ENCODE measurements at places on chromosomes 13 and 19.
A peak's percentile ranks its signal among the peaks of the same experiment; 100 is the strongest.

- H3K4me1 ChIP-seq, result no peaks in the 10 kb centered on the region
- H3K27ac ChIP-seq, result no peak overlapping the region
- no peaks in the 10 kb centered on the region for H3K36me3 ChIP-seq
- H3K4me3 ChIP-seq, result no peak overlapping the region
- DNase-seq, result no peak
These were observed 778 bp downstream of the MUC16 start for GRCh38 chr19:9009431-9009830.

DNA sequence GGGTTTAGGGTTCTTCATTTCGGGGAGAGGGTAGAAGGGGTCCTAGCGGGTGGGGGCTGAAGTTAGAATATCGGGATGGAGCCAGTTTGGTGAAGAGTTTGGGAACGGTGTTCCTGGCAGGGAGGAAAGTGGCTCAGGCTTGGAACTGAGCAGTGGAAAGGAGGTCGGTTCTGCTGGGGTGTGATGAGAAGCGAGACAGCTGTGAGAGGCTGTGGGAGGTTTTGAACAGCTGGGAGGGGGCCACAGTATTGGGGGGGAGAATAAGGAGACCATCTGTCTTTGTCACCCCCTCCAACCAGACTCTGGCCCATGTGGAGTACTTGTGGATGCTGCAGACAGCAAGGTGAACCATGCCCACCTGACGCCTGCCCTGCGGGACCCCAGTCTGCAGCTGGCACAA is 1.0 kb upstream of the TM6SF2 start:
- peaks cover 16% of the 10 kb centered on the region for H3K36me3 ChIP-seq
- H3K4me1 ChIP-seq, result peaks cover 2% of the 10 kb centered on the region
- no peak overlapping the region for H3K27ac ChIP-seq
- DNase-seq, result no peak

DNA sequence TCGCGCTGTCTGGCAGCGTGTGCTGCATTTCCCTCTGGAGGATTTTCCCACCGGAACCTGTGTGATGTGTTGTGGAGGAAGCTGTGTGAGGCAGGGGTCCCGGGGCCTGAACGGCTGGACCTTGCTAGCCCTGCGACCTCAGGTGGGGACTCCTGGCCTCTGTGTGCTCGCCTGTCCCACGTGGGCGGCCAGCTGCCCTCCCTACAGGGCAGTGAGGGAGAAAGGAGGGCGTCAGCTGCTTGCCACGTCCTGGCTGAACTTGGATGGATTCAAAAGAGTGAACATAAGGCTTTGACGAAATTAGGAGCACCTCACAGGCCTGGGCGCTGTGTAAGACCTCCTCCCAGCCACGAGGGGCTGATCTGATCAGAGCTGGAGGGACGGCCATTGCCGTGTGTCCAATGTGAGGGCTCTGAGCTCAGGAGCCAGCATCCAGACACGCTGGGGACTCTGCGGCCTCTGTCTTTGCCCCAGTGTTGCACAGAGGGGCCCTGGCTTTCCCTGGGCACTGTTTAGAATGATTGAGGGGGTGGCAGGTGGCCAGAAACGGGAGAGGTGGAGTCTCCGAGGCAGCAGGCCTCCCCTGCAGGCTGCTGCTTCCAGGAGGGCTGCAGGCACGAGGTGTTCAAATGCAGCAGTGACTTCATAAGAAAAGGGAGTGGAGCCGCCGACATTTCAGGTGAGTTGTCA is 13.0 kb downstream of the TFDP1 start:
- no peaks in the 10 kb centered on the region for H3K27me3 ChIP-seq
- peaks cover 56% of the 10 kb centered on the region for H3K36me3 ChIP-seq
- no peak overlapping the region for H3K4me3 ChIP-seq
- peaks cover 2% of the 10 kb centered on the region for H3K4me1 ChIP-seq
- DNase-seq, result no peak

DNA sequence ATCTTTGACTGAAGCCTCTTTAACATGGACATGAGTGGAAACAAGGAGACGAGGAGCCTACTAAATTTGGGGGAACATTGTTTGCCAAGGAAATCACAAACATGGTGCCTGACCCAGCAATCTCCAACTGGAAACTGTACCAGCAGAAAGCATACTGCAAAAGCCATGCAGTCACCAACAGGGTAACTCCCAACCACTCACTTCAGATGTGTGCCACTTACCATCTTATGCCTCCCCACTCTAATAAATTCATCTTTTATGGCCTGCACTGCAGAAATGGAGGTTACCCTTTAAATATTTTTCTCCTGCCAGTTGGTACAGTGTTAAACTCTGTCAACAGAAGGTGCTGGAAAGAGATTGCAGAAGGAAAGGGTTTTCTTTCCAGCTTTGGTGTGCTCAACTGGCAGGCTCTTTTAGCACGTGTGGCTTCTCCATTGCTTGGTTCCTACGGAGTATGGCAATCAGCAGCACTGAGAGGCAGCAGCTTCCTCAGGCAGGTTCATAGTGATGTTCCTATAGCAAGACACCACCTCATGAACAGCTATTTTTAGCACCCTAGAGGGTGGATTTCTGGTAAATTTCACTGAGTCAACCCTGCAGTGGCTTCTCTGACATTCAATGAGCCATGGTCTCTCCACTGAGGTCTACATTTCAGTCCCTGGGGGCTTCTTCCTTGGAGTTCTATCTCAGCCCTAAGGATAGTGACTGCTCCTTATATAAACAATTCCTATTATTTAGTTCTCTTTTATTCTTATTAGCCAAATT is 21.4 kb downstream of the MIR17HG start:
- H3K4me1 ChIP-seq, result peaks cover 23% of the 10 kb centered on the region
- peaks cover 2% of the 10 kb centered on the region for H3K27me3 ChIP-seq
- DNase-seq, result no peak
- peak overlapping the region; percentile 68 for H3K27ac ChIP-seq

GRCh38 chr19:34393629-34394028 is 10.6 kb upstream of the PDCD2L start:
- H3K36me3 ChIP-seq, result peaks cover 21% of the 10 kb centered on the region
- H3K27me3 ChIP-seq, result no peaks in the 10 kb centered on the region
- H3K27ac ChIP-seq, result no peak overlapping the region
- no peak for DNase-seq

GRCh38 chr19:51144482-51145045 is 2.5 kb downstream of the SIGLEC7 start:
- H3K27ac ChIP-seq, result no peak overlapping the region
- H3K4me1 ChIP-seq, result no peaks in the 10 kb centered on the region
- no peak overlapping the region for H3K4me3 ChIP-seq
- H3K36me3 ChIP-seq, result no peaks in the 10 kb centered on the region

DNA sequence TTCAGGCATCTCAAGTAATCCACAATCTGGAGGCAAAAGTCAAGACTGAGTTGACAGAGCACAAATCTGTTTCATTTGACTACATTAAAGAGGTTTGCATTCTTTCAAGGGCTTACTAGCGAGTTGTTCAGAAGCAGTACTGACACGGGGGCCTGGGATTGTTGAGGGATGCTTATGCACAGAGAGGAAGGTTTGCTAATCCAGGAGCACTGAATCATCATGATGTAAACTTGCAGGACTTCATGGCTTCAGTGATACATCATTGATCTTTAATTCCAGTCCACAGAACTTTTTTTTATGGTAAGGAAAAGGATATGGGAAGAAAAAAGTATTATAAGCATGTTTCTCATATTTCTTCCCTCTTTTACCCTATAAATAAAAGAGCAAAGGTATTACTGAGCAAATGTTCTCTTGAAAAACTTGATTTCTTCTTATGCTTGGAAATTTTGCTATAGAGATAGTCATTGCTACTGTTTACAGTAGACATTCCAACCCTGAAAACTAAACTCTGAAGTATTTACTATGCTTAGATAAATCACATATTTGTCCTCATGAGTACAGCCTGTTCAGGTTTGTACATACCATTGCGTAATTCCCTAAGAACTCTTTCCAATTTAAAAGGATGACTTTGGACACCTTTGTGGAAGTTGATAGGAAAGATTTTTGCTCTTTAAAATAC is 65.8 kb upstream of the KPNA3 start:
- H3K36me3 ChIP-seq, result no peaks in the 10 kb centered on the region
- no peak overlapping the region for H3K27ac ChIP-seq
- peaks cover 7% of the 10 kb centered on the region for H3K27me3 ChIP-seq
- H3K4me1 ChIP-seq, result no peaks in the 10 kb centered on the region
- DNase-seq, result no peak

- peaks cover 19% of the 10 kb centered on the region for H3K36me3 ChIP-seq
- H3K27me3 ChIP-seq, result no peaks in the 10 kb centered on the region
- peaks cover 13% of the 10 kb centered on the region for H3K4me1 ChIP-seq
- no peak overlapping the region for H3K27ac ChIP-seq
- no peak for DNase-seq
- H3K4me3 ChIP-seq, result no peak overlapping the region
These were observed 3.4 kb downstream of the CC2D1A start for GRCh38 chr19:13909430-13909829.

GRCh38 chr13:33353210-33353609 is 67.7 kb upstream of the STARD13 start:
- peaks cover 53% of the 10 kb centered on the region for H3K27me3 ChIP-seq
- no peak overlapping the region for H3K4me3 ChIP-seq
- no peak overlapping the region for H3K27ac ChIP-seq
- DNase-seq, result no peak
- peaks cover 2% of the 10 kb centered on the region for H3K4me1 ChIP-seq

DNA sequence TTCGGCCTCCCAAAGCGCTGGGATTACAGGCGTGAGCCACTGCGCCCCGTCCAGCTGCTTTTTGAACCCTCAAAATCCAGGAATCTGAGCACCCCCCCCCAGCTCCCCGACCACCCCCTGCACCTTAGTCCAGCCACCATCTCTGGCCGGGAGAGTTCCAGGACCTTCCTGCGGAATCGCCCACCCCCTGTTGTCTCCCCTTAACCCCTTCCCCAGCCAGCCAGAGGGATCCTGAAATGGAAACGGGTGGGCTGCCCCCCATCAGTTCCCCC is 772 bp upstream of the MBD3 start:
- peak overlapping the region; percentile 87 for H3K27ac ChIP-seq
- H3K27me3 ChIP-seq, result no peaks in the 10 kb centered on the region
- DNase-seq, result no peak
- H3K4me1 ChIP-seq, result peaks cover 17% of the 10 kb centered on the region
- peaks cover 35% of the 10 kb centered on the region for H3K36me3 ChIP-seq

- H3K36me3 ChIP-seq, result no peaks in the 10 kb centered on the region
- no peak overlapping the region for H3K27ac ChIP-seq
- DNase-seq, result no peak
These were observed 14.4 kb upstream of the RFXAP start for GRCh38 chr13:36804588-36804987.

DNA sequence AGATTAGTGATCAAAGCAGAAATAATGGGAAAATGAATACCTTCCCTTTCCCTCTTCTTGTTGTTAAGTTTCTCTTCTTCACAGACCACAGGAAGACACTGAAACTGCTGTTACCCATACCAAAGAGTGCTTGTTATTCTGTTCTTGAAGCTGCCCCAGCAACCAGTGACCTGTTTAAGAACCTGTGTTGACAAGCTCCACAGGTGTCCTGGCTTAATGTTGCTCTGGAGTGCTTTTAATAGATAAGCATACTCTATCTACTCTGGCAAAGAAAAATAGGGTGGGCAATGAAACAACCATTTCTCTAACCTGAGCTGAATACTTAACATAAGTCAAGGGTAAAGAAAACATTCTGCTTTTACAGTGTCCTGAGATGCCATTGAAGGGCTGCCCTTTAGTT is 506.7 kb upstream of the GPC6 start:
- no peak overlapping the region for H3K4me3 ChIP-seq
- DNase-seq, result no peak
- no peak overlapping the region for H3K27ac ChIP-seq
- H3K4me1 ChIP-seq, result no peaks in the 10 kb centered on the region
- no peaks in the 10 kb centered on the region for H3K27me3 ChIP-seq

DNA sequence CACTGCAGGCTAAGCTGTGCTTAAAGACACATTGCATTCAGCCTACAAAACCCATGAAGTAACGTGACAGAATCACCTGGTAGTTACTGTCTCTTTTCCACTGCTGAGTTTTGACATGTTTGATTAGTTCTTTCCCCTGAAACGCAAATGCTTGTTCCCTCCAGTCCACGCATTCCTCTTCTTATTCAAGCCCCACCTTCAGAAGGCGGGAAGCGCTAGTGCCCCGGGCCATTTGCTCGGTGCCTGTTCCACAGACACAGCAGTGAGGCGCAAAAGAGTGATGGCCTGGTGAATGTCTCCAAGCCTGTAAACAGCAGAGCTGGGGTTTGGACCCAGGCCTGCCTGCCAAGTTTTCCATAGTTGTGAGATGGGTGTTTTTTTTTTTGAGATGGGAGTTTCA is 10.9 kb downstream of the ACP4 start:
- no peak for DNase-seq
- peak overlapping the region; percentile 40 for H3K27ac ChIP-seq
- peaks cover 52% of the 10 kb centered on the region for H3K36me3 ChIP-seq
- no peaks in the 10 kb centered on the region for H3K27me3 ChIP-seq
- H3K4me3 ChIP-seq, result peak overlapping the region; percentile 39

GRCh38 chr13:100534911-100535310 is 53.7 kb downstream of the GGACT start:
- H3K4me3 ChIP-seq, result no peak overlapping the region
- H3K27ac ChIP-seq, result no peak overlapping the region
- peaks cover 3% of the 10 kb centered on the region for H3K36me3 ChIP-seq
- H3K27me3 ChIP-seq, result no peaks in the 10 kb centered on the region
- DNase-seq, result no peak
- H3K4me1 ChIP-seq, result peaks cover 14% of the 10 kb centered on the region

- H3K27me3 ChIP-seq, result no peaks in the 10 kb centered on the region
- no peaks in the 10 kb centered on the region for H3K36me3 ChIP-seq
- H3K27ac ChIP-seq, result no peak overlapping the region
These were observed 259.2 kb downstream of the RFC3 start for GRCh38 chr13:34076943-34077703.

- H3K27me3 ChIP-seq, result no peaks in the 10 kb centered on the region
- no peaks in the 10 kb centered on the region for H3K36me3 ChIP-seq
- H3K4me1 ChIP-seq, result no peaks in the 10 kb centered on the region
- H3K27ac ChIP-seq, result no peak overlapping the region
These were observed 9.8 kb downstream of the ZNF229 start for GRCh38 chr19:44438441-44438840.

- H3K27me3 ChIP-seq, result no peaks in the 10 kb centered on the region
- peak overlapping the region; percentile 5 for H3K27ac ChIP-seq
- DNase-seq, result no peak
- H3K4me1 ChIP-seq, result peaks cover 25% of the 10 kb centered on the region
- H3K4me3 ChIP-seq, result no peak overlapping the region
These were observed 10.4 kb downstream of the SMARCA4 start for GRCh38 chr19:10971107-10971726.

- H3K36me3 ChIP-seq, result no peaks in the 10 kb centered on the region
- peak overlapping the region; percentile 34 for H3K27ac ChIP-seq
- peak; percentile 94 for DNase-seq
- peak overlapping the region; percentile 80 for H3K4me3 ChIP-seq
These were observed 13.2 kb downstream of the NCAN start for GRCh38 chr19:19224852-19225494.

- no peaks in the 10 kb centered on the region for H3K36me3 ChIP-seq
- DNase-seq, result no peak
- no peak overlapping the region for H3K4me3 ChIP-seq
- no peaks in the 10 kb centered on the region for H3K4me1 ChIP-seq
These were observed 881.1 kb downstream of the PCDH9 start for GRCh38 chr13:66348745-66349690.

- no peak for DNase-seq
- no peak within 1 kb of the TSS for H3K4me3 ChIP-seq
- no peak within 1 kb of the TSS for H3K27ac ChIP-seq
- no peaks in the 10 kb centered on the region for H3K27me3 ChIP-seq
- no peaks in the 10 kb centered on the region for H3K36me3 ChIP-seq
- H3K4me1 ChIP-seq, result no peaks in the 10 kb centered on the region
These were observed at the start of gene ZNF112 for GRCh38 chr19:44356383-44357111. TSS of gene ZNF112 (minus strand) at chr19:44356680. CDS start at chr19:44340539, 16,141 bp downstream.

All from activated CD4-positive, alpha-beta T cell treated with anti-CD3 and anti-CD28 coated beads, Interleukin-2, amount 10 ng/mL, durations not matched to agents 24 days and 14 days (primary cell).